ENCODE measurements at places on chromosomes 1 and 21.

GRCh38 chr1:182791281-182792179, 2.0 kb downstream of the NPL start:
- DNase-seq: no peak

DNA sequence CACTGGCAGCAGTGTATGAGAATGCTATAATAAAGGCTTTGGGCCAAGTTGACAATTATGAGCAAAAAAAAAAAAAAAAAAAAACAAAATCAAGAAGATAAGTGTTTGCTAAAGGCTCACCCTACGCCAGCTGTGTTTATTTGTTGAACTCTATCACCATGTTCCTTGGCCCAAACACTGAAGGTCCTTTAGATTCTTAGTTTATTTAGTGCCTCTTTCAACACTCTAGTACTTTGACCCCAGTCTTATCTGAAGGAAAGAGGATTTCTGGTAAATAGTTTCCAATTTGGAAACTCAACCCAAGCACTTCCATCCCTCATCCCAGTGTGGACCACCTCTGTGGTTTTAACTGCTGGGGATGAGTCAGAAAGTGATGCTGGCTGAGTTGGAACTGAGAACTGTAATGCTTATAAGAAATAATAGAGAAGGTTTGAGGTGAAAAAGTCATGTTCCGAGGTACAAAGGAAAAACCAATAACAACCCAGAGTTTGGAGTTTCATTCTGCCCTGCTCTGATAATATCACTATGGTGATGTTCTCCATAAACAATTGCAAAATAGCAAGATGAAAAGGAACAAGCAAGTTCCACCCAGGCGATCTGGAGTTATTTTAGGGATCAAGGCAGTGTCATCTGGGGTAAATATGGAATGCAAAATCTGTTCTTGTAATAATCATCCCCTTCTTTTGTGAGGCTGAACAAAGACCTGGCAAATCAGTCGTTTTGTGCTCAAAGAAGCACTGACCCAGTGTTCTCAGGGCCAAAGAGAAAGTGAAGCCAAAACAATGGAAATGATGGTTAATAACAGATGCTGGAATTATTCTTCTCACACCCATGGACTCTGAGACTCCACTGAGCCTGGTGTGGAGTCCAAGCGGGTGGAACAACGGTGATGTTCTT, 19.7 kb upstream of the CAPZB start:
- no peak for DNase-seq

DNA sequence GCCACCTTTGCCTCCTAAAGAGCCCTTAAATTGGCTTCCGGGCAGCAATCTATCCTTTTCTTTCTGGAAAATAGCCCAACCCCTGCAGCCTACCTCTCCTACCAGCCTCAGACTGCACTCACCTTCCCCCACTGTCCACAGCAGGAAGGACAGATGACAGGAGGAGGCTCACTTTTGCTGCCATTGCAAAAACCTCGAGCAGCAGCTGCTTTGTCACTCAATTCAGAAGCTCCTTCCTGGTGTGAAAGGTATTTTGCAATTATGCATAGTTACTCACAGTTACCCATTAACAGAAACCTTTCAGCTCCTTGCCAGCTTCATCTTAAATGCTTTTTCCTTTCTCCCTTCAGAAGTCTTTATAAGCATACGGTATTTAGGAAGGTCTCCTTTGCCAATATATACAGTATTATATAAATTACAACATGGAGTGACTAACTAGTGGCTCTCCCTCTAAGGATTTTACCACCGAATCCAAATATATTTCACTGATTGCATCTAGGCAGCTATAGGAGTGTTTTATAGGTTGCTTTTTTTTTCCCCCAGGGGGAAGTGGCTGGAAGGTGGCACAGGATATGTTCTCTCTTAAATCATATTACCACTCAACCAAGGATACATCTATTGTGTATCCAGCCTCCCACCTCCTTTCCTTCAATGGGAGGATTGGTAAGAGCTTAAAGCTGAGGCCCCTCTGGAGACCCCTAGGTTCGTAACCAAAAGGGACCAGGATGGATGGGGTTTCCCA, 142.1 kb upstream of the IPO9 start:
- no peak for DNase-seq

DNA sequence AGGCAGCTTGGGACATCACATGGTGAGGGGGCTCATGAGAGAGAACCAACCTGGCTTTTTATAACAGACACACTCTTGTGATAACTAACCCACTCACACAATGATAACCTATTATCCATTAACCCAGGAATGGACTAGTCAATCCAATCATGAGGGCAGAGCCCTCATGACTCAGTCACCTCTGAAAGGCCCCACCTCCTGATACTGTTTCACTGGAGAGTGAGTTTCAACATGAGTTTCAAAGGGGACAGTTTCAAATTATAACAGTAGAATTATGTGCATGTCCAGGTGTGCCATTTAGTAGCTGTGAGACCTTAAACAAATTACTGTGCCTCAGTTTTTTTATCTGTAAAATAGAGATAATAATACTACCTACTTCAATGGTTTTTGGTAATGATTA, 47.6 kb upstream of the PPP2R5A start:
- DNase-seq: no peak

- DNase-seq: peak; percentile 67
Measured at GRCh38 chr21:44949779-44950198, 10.0 kb downstream of the SLX9 start.

GRCh38 chr1:94675373-94675772, 133.8 kb upstream of the F3 start:
- DNase-seq: no peak

- DNase-seq: no peak
Measured at GRCh38 chr1:228293816-228294500, 86.1 kb downstream of the OBSCN start.

GRCh38 chr1:78143152-78143551, 97.4 kb downstream of the GIPC2 start:
- no peak for DNase-seq

DNA sequence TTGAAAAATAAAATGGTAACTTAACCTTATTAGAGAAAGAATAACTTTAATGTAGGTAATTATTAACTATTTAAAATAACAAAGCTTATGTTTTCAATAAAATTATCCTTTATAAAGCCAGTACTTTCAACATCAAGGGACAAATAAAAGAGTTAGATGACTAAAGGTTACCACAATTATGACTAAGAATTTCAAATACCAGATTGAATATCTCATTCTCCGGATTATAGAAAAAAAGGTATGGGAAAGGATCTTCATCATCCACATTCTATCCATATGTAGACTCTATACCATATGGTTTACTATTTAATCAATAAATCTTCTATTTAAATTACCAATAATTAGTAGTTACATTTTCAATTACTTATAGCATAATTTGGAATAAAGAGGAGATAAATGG, 62.8 kb downstream of the TOR3A start:
- DNase-seq: no peak

- DNase-seq: no peak
Measured at GRCh38 chr1:231613419-231614349, 12.9 kb upstream of the DISC1 start.

DNA sequence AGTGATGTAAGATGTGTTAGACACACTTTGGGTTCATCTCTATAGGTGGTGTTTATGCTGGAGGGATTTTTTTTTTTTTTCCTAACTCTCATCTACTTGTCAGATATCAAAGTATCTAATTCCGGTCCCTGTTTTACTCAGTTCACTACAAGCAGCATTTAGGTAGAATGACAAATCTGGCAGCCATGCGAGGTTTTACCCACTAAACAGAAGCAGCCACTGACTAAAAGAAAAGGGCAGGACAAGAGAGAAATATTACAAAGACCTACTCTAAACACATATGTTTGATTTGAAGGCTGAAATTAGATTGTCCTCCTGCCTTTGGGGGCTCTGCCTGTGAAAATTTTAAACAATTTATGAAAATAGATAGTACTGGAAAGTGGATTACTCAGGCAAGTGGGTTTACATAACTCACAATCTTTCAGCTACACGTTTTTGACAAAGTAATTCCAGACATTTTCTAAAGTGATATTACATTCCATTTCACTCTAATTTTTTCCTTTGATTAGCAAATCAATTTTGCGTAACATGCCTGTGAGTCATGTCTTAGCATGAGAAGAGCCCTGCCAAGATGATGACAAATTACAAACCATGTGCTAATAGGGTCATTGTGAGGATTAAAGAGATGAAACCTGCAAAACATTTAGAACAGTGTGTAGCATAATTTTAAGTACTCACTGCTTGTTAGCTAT, 172.6 kb downstream of the PLA2G4A start:
- DNase-seq: no peak

- no peak for DNase-seq
Measured at GRCh38 chr1:154404984-154405746, at the start of gene IL6R. TSS of gene IL6R (plus strand) at chr1:154405343. CDS start at chr1:154405630, 287 bp downstream.

- no peak for DNase-seq
Measured at GRCh38 chr1:217274416-217274815, 356.5 kb downstream of the GPATCH2 start.

GRCh38 chr21:32733990-32734613, 6.3 kb upstream of the SYNJ1 start:
- no peak for DNase-seq

- no peak for DNase-seq
Measured at GRCh38 chr1:113438505-113439276, 48.4 kb downstream of the MAGI3 start.

GRCh38 chr1:214312530-214313051, 31.6 kb downstream of the SMYD2 start:
- no peak for DNase-seq

- DNase-seq: no peak
Measured at GRCh38 chr1:231420959-231421545, 1.0 kb downstream of the EGLN1 start.

DNA sequence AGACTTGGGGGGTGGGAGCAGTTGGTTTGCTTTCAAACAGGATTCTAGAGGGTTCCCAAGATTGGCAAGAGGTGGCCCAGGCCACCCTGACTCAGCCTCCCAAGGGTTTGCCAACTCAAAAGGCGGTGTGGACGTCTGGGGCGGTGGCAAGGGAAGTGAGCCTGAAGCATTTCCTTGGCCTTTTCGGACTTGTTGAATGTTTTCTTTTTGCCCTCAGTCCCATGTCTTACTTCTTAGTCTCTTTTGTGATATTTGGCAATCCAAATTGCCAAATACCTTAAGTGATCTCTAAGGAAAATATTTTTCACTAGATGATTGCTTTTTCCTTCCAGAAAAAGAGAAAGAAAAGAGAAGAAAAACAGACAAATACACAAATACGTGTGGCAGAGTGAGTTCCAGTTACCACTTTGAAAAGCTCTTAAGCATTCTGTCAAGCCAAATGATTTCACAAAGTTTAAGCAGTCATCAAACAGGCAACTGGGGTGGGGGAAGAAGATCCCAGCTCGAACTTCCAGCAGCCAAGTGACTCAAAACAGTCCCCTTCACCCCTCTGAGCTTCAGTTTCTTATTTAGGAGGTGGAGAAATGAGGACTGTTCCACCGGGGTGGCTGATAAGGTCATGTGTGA, 374.6 kb upstream of the USP24 start:
- DNase-seq: no peak

GRCh38 chr21:31750843-31751242, 18.9 kb upstream of the SCAF4 start:
- DNase-seq: no peak

DNA sequence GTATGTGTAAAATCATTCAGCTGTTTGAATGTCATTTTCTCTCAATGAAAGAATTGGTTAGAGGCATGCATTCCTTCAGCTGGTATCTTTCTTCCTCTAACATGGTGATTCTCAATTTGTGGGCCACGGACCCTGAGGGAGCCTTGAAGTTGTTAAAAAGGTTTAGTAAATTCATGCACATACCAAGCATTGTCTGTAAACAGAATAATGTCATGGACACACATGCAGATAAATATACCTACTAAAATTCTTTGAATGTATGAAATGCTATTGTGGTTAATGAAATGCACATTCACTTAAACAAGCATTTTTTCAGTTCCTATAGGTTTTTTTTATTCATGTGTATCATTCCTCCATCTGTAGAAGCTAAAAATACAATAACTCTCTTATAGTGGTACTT, 65.4 kb downstream of the PBX1 start:
- DNase-seq: no peak

GRCh38 chr1:47664356-47664755, 226.5 kb downstream of the FOXD2 start:
- no peak for DNase-seq

GRCh38 chr1:3530926-3531818, 76.7 kb downstream of the ARHGEF16 start:
- DNase-seq: peak; percentile 56

- no peak for DNase-seq
Measured at GRCh38 chr1:101247404-101248287, 10.8 kb downstream of the S1PR1 start.

DNA sequence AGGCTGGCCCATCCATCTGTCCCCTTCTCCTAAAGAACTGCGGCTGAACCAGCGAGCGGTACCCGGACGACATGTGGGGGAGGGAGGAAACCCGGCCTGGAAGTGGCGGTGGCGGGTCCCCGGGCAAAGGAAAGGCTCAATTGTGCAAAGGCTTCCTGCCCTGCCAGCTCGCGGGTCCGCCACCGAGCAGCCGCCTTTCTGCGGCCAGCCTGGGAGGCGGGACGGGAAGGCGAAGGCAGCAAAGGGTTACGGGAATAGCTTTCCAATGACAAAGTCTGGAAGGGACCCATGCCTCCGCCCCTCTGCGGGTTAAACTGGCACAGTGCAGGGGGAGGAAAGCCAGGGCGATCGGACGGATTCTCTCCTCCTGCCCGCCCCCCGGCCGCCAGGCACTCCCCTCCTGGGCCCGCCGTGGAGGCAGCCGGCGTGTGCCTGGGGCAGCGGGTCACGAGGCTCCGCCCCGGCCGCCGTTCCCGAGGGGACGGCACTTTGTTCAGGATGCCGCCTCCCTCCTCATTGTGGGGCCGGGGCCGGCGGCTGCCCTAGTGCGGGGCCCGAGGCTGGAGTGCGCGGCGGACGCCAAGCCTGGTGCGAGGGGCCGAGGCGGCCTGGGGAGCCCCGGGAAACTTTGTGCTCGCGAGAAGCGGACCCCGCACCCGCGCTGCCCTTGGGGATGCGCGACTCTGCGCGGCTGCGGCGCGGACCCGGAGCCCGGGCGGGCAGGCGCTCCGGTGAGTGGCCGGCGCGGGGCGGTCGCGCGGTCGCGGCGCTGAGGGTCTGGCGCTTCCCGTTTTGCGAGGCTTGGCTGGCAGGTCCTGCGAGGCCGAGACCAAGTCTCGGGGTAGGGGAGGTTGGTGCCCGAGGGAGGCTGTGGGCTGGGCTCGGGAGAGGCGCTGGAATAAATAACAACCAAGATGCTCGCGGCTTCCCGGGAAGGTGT, at the start of gene NAV1:
NAV1 (plus strand) TSS at position 516 of the 940 bp plus-strand sequence. CDS start 83,758 bp downstream, outside the sequence.
- no peak for DNase-seq

DNA sequence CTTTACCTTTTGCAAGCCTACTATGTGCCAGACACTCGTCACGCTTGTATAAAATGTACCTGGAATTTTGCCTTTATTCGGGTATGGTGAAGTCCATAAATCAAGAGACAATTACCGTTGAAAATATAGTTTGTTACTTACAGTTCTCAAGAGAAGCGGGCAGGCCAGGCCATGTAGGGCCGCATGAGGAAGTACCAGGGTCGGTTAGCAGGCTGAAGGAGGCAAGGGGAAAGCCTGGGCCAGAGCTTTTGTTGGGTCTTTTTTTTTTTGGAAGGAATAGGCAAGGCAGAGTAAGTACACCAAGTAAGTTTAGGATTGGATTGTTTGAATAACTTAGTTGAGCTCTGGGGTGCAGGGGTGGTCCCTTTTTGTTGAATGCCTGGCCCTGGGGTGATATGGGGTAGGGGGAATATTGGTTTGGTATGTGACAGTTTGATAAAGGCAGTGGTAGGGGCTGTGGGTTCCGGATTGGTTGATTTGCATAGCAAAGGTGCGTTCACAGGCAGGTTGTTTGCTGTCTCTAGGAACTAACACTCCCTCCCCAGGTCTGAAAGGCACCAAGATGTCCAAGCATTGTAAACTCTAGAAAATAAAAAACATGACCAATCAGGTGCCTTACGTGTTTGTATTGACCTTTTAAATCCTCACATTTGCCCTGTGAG, 80.7 kb downstream of the KAZN start:
- no peak for DNase-seq
